ENCODE measurements at places on chromosomes 2 and 18. TPM values are rescaled to one million over a fixed set of nuclear protein-coding genes. Genes with fewer than 3 reads are reported as not detected.

GRCh38 chr18:28960146-28960545, 783.2 kb upstream of the CDH2 start:
- peak; percentile 20 for DNase-seq

- no peak for DNase-seq
Observed at GRCh38 chr2:202147775-202148174, 74.7 kb downstream of the KIAA2012 start.

- DNase-seq: no peak
Observed at GRCh38 chr2:132586101-132586511, 83.9 kb downstream of the LYPD1 start.

GRCh38 chr2:38629684-38630083, 27.0 kb upstream of the HNRNPLL start:
- no peak for DNase-seq

DNA sequence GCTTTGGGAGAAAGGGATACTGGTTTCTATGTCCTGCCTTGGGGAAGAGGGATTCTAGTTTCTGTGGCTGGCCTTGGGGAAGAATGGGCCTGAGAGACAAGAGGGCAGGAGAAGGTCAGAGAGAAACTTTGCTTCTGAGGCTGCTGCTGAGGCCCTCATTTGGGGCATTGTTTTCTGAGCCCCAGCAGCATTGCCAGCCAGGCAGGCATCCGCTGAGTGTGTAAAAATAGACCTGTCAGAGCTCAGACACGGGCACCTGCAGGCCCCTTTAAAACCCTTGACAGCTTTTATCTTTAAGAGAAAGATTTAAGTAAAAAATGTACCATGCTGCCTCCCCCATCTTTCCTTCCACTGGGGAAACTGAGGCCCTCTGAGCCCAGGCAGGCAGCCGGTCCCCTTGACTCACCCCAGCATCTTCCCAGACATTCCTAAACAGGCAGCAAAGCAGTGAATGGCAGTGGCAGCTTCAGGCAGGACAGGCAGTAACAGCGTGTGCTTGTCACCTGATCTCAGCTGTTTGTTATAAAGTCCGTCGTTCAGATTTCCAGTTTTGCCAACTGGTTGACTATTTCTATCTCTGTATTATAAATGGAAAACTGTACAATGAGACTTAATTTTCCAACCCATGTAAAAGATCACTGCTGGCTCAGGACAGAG, 27.6 kb downstream of the MLPH start:
- DNase-seq: no peak

Gene CERKL
- total RNA-seq: not detected

Gene SCN9A
- 0.12 TPM for total RNA-seq

Gene CTLA4
- total RNA-seq: not detected

Gene LIMS2
- total RNA-seq: 3.3 TPM

Gene VIL1
- not detected for total RNA-seq
